SHP77 (cell line): ENCODE measurements at places on chromosomes 11 and 22.

GRCh38 chr22:40572976-40573375 is 63.5 kb downstream of the MRTFA start:
- DNase-seq, result no peak

GRCh38 chr22:39634530-39635405 is 64.2 kb downstream of the CACNA1I start:
- no peak for DNase-seq

DNA sequence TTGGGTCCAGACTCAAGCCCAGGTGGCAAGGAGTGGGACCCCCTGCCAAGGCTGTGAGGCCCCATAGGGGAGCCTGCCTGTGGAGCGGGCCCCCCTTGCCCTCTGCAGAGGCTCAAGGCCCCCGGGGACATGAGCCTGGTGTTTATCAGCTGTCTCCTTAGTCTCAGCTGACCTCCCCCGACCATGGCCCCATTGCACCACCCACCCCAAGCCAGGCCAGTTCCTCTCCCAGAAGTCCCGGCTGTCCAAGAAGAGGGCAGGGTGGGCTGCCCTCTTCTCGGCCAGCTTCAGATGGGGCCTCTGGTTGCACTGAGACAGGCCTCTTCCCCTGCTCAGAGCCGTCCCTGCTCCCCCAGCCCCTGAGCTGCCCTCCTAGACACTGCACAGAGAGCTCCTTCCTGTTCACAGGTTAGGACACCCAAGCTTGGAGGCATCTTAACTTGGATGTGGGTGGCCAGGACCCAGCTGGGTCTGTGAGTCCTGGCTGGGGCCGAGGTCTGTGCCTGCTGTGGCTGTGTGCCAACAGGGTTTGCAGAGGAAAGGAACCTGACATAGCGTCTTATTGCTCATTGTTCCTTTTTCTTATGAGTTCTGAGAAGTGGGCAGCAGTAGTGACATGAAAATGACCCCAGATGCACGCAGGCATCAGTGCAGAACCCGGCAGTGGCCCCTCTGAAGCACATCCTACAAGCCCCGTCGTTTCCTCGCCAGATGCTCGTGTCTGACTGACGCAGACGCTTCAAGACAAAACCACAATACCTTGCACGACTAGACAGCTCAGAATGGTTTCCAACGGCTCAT is 5.4 kb downstream of the TRABD start:
- no peak for DNase-seq

DNA sequence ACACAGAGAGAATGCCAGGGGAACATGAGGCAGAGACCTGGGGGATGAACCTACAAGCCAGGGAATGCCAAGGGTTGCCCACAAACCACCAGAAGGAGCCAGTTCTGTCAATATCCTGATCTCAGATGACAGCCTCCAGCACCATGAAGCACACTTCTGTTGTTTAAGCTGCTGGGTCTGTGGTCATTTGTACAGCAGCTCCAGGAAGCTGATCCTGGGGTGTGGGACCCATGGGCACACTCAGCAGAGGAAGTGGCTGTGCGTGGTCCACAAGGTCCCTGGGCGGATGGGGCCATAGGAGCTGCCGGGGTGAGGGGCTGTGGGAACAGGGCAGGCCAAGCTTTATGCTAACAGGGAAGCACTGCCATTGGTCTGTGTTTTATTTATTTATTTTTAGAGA is 12.1 kb downstream of the PPM1F start:
- DNase-seq, result no peak

- no peak for DNase-seq
Measured at GRCh38 chr11:118105657-118106305, 19.0 kb upstream of the SMIM35 start.

DNA sequence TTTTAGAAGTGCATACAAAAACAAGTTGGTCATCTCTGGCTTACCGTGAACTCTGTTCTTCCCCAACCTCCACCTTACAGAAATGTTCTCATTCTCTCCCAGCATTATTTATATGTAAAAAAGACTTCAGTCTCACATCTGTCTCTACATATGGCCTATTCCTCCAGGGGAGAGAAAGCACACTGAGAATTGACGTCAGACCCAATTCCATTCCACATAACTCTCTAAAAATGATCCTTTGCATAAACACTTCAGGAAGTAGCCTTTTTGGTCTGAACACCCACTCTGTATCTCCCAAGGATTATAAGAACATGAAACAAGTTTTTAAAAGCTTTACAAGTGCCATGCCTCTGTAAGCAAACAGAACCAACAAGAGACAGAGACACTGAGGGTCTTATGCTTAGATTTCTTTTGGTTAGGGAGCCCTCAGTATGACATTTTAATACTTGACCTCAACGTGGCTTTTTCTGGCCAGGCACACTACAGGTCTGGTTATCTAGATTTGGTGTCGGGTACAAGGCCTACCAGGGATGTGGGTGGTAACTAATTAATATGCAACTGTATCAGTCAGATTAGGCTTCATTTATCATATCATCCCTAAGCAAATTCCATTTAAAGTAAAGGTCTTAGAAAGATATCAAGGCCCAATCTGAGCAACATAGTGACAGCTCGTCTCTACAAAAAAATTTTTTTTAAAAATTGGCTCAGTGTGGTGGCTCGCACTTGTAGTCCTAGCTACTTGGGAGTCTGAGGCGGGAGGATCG is 48.5 kb upstream of the PPP2R1B start:
- DNase-seq, result no peak

DNA sequence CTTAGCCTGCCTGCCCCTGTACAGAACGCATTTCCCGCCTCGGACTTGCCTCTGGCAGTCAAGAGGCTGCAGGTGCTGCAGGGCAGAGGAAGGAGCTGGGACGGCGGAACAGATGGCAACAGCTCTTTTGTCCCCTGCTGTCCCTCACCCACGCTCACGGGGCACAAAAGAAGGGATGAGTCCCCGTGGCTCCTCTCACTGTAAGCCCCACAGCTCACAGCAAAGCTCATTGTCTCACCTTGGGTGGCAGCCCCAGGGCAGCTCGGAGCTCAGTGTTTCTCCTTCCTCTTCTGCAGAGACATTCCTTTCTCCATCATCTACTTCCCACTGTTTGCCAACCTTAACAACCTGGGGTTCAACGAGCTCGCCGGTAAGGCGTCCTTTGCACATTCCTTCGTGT is 24.3 kb downstream of the SLC25A18 start:
- DNase-seq, result peak; percentile 59

GRCh38 chr22:27783436-27784119 is 18.0 kb downstream of the MN1 start:
- no peak for DNase-seq

DNA sequence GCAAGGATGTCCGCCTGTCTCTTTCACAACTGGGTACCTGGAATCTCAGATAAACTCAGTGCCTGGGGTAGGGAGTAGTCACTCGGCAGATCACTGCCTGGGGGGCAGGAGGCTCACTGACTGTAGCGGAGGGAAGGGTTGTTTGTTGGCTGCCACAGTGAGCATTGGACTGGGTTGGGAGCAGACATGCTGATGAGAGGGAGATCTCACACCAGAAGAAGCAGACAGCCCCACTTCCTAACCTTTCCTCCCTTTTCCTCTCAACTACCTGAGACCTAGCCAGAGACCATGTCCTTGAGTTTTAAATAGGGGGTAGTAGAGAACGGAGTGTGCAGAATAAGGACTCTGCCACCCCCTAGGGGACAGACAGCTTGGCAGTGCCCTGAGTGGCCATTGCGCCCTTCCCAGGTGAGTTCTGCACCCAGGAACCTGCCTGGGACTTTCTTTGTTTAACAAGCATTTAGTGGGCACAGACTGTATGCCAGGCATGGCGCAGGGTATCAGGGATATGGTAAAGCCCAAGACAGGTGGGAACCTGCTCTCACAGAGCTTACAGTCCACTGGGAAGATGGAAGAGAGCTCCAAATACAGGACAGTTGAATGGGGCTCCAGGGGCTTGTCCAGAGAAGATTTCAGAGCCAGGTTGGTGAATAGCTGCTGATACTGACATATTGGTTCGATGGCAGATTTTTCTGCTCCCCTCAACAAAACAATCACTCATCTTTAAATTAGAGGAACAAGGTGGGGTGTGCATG is 115.7 kb upstream of the NNMT start:
- DNase-seq, result peak; percentile 36

DNA sequence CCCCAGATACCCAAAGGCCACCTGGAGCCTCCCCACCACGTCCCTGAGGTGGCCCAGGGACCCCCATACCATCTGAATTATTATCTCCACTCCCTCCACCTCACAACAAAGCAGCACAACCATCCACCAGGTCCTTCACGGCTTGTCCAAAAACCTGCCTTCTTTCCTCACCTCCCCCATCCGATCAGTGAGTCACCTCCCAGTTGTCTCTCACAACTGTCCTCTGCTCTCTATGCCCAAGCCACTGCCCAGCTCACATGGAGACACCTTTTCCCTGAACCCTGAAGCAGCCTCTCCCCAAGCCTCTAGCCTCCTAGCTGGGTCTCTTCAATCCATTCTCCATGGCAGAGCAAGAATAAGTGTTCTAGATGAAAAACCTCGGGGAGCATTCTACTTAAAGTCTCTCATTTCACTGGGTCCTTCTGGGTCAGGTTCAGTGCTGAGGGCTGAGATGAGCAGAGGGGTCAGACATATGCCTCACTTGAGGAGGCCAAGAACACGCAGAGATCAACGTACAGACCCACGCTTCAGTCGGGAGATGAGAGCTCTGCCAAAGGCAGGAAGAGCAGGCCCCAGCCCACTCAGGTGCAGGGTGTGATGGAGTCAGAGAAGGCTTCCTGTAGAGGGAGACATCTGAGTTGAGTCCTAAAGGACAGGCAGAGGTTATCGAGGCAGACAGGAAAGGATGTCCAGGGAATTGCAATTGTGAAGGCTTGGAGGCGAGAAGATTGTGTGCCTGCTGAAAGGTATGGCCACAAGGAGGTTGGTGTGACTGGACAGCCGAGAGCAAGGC is 74.7 kb downstream of the PDE2A start:
- no peak for DNase-seq

DNA sequence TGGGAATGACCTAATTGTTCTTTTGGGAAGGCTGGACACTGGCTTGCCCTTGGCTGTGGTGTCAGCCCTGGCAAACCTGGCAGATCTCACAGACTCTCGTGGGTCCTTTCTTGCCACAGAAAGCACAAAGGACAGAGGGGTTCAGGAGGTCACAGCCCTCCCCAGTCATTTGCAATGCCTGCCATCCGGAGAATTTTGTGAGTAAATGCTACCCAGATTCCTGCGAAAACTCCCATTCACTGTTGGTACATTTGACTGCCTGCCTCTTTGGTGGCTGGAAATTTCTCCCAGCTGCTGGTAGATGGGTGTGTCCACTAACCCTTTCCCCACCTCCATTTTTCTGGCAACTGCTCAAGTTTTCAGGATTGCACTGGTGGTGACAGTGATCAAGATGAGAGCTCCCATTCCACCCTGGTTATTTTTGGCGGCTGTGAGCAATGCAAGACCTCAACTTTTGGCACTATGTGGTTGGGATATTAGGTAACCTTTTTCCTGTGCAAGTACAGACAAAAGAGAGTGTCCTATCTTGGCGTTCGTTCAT is 155.7 kb downstream of the NAV2 start:
- DNase-seq, result no peak

GRCh38 chr22:49450498-49450897 is 377.2 kb downstream of the BRD1 start:
- DNase-seq, result no peak

DNA sequence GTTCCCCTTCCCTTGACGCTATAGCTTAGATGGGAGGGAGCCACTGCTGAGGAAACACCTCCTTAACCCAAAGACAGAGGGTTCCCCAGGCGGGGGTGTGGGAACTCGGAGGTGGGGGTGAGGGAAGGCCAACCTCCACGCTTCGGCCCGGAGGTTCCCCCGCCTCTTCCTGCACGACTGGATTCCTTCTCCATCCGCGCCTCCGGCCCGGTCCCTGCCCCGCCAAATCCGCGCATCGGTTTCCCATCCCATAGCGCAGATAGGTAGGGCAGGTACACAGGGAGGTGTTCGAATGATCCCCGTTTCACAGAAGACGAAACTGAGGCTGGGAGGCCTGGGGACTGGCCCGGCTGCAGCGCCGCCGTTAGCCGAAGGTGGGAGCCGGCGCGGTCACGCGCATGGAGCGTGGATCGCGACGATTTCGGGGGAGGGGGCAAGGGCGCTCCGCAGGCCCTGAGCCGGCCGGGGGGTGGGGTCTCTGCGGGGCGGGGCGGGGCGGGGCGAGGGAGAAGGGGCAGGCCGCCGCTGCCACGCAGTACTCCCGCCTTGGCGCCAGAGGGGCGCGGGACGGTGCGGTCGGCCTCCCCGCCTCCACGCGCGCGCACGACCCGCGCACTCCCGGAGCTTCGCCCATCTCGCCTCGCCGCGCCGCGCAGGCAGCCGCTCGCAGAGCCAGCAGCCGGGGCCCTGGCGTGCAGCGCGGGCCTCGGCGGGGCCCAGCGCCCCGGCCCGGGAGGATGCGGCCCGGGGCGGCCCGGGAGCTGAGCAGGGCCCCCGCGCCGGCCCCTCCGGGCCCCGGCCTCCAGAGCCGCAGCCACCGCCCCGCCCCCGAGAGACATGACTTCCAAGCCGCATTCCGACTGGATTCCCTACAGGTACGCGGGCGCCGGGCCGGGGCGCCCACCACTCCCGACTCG is at the start of gene TUB:
Gene TUB, plus strand, starts transcription at position 538 of the 917 bp plus-strand sequence. Its CDS starts 300 bp downstream, at position 838.
- no peak for DNase-seq

- DNase-seq, result peak; percentile 63
Measured at GRCh38 chr11:75105462-75105925, 8.8 kb upstream of the OR2AT4 start.

DNA sequence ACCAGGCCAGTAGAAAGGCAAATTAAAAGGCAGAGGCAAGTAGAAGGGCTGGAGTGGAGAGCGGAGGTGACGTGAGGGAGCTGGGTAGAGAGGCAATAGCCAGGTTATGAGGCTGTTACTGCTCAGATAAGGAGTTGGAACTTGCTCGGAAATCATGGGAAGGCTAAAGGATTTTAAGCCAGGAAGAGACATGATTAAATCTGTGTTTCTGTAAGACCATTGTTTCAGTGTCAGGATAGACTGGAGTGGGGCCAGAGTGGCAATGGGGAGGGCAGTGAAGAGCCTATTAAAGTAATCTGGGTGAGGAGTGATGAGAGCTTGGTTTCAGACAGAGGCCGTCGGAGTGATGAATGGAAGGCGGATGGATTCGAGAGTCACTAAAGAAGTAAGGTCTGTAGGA is 39.0 kb downstream of the GRAMD1B start:
- DNase-seq, result no peak

DNA sequence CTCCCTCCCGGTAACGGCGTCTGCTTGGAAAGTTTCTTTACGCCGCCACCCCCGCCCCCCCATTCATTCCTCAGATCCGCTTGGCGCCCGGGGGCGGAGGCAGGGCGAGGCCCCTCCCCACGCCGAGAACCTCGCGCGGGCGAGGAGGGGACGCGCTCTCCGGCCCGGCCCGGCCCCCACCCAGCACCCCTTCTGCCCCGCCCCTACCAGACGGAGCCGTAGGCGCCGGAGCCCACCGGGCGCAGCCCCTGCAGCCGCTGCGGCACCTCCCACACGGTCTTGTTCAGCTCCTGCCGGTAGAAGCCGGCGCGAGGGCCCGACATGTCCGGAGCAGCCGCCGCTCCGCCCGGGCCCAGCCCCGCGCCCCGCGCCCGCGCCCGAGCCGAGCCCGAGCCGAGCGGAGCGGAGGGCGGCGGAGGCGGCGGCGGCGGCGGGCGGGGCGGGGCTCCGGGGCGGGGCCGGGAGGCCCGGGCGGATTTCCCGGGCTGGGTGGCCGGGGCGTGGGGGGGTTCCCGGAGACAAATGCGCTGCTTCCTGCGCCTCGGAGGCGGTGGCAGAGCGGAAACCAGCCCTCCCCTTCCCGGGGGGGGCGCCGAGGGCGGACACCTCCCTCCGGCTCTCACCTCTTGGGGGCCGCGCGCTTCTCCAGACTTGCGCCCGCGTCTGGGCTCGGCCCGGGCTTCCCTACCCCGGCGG is at the start of gene MAPK11:
Gene MAPK11, minus strand, starts transcription at position 411 of the 696 bp plus-strand sequence. Its CDS starts 88 bp downstream, at position 323.
- peak; percentile 66 for DNase-seq
